Activated T-cell treated with anti-CD3 and anti-CD28 coated beads for 4 hours (primary cell): ENCODE measurements at places on chromosomes 4 and X.

DNA sequence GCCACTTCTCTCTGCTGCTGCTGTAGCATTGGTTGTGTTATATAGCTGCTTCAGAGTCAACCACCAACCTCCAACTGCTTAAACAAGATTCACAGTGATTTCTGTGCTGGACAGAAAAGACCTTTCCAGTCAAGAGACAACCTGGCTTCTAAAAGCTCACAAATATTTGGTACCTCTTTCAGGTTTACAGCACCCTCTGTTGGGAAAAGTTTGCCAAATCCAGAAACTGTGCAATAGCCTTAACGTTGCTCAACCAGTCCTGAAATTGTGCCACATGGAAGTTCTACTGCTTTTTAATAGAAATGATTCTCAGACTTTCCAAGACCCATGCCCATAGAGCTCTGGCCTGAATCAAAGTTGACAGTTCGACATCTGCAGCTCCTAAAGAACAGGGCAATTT lies 842.1 kb upstream of the HTR2C start:
- DNase-seq, result no peak

- DNase-seq, result no peak
Measured at GRCh38 chr4:123673971-123674370, 277.4 kb downstream of the SPRY1 start.

DNA sequence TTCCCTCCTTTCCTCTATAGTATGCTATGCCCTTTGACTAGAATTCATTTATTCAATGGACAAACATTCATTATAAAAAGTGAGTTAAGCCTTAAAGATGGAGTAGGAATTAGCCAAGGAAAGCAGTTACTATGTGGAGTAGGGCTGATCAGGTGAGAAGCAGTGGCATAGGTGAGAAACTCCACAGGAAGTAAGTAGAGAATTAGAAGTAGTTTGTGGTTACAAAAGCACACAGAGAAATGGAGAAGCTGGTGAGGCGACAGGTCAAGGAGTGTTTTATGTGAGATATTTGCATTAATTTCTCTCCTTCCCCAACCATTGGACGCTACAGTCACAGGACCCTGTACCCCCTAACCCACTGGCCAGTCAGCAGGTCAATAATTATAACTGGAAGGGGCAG lies 30.6 kb downstream of the SETD7 start:
- DNase-seq, result no peak

- no peak for DNase-seq
Measured at GRCh38 chr4:18611026-18611425, 589.5 kb upstream of the LCORL start.

DNA sequence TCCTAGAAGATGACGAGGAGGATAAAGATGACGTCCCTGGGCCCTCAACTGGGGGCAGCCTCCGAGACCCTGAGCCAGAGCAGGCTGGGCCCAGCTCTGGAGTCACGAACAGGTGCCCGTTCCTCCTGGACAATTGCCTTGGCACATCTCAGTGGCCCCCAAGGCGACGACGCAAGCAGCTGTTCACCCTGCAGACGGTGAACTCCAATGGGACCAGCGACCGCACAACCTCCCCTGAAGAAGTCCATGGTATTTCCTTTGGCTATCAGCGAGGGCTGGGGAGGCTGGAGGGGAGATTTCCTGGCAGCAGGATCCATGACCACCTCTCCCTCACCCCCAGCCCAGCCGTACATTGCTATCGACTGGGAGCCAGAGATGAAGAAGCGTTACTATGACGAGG lies 11.9 kb downstream of the USP11 start:
- no peak for DNase-seq

DNA sequence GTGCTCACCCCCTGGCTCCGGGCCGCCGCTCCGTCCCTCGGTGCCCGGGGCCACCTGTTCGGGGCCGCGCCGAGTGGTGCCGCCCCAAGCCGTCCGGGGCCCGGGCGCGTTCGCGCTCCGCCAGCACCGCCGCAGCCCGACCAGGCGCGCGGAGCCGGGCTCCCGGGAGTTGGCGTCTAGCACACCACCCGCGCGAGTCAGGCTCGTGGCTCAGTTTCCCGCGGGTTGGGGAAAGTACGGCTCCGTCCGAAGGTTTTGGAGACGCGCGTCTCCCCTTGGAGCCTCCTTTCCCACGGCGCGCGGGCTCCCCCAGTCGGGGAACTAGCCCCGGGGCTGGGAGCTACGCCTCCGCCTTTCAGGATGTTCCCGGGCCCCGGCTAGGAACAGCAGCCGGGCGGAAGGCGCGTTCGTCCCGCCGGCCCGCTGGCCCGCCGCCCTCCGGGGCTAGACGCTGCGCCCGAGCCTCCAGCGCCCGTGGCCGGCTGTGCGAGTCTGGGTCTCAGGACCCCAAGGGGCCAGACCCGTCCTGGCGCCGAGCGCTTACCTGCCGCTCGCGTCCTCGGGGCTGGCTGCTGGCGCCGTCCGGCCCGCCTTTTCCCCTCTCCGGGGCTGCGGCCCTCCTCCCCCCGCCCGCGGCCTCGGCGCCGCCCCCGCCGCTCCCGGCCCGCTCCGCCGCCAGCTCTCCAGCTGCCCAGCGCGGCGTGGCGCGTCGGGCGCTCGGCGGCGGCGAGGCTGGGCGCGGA lies at the start of gene ADGRG2:
Gene ADGRG2 (minus strand): TSS at position 571 of the 743 bp plus-strand sequence. CDS start 53,634 bp downstream, outside the sequence.
- no peak for DNase-seq

- DNase-seq, result no peak
Measured at GRCh38 chrX:137032841-137033773, 688 bp downstream of the GPR101 start.

- no peak for DNase-seq
Measured at GRCh38 chr4:124253080-124253479, 459.5 kb downstream of the ANKRD50 start.

- no peak for DNase-seq
Measured at GRCh38 chrX:10030570-10030969, 63.4 kb downstream of the CLDN34 start.

DNA sequence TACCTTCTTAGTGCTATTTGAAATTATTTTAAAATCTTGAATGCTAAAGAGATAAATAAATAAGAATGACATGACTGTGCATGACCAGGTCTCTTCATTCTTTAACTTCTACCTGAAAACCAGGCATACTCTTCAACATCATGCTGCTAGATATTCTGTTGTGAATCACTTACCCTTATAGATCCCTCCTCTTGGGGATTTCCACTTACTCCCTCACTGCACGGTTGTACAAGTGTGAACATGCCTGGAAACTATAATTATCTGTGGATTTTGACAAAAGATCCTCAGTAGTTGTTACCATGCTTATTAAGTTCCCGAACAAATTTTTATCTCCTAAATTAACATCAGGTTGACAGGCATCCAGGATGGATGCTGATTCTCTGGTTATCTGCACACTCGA lies 54.3 kb downstream of the ADGRL3 start:
- no peak for DNase-seq

GRCh38 chrX:9781941-9782340 lies 4.3 kb upstream of the SHROOM2 start:
- DNase-seq, result no peak

DNA sequence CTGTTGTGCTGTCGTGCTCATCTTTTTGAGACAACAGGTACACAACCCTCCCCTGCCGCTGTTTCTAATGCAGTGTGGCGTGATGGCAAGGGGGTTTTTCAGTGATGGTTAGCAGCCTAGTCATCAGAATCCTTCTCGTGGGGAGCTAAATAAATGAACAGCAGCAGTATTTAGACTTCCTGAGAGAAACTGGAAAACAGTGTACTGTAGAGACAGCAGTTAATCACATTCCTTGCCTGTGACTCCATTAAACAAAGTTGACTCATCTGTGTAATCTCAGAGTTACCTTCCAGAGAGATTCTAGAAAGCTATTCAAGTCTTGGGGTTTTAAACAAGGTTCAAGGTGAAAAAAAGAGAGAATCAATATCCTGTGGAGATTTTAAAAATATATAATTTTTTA lies 1753.2 kb upstream of the PCDH7 start:
- no peak for DNase-seq

DNA sequence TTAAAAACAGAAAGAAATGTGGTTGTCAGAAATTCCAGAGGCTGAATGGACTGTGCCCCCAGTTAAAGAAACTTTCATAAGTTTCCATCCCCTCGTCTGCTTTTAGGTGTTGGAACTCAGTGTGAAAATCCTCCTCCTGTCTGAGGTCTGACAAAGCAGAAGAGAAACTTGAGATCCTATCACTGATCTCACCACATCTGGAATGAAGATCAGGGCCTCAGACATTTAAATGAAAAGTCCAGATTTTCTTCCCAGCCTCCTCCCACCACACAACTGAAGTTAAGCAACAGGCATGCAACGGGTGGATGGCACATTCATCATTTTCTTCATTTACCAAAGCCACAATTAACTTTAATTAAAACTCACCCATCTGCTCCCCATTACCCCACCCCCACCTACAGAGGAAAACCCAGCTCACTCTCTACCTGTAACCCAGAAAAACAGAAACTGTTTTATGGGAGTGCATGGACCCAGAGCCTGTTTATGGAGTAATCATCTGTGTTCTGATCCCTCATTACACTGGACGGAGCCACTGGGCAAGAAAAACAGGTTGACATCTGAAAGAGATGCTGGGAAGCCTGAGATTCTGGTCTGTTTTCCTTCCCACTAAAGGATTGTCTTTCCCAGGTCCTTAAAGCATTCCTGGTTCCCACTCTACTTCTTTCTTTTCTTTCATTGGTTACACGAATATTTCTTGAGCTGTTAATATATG lies 58.1 kb upstream of the HOPX start:
- no peak for DNase-seq

DNA sequence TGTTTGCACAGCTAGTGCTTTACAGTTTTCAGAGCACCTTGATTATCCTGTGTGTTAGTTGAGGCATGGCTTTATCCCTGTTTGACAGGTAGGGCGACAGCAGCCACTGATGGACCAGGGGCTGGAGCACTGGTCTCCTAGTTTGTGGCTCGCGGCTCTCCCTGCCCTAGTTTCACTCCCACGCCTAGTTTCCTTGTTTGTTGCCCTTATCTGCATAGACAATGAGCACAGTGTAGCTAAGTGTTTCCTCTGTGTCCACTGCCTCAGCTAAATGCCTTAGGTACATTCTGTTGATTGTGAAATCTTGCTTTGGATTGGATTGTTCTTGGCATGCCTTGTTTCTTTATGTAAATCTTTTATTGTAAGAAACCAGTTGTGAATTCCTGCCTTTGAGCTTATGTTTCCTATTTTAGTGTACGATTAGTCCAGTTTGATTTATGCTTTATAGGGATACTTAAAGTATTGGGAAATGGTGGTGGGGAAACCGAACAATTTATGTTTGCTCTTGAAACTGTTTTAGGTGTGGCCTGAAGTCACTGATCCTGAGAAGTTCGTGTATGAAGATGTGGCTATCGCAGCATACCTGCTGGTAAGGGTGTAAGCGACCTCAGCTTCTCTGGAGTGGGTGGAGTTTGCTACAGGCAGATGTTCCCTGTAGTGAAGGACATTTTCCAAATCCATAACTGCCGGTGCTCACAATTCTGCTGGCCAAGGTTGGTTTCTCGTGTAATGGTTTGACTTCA lies 11.0 kb downstream of the TRMT44 start:
- no peak for DNase-seq

DNA sequence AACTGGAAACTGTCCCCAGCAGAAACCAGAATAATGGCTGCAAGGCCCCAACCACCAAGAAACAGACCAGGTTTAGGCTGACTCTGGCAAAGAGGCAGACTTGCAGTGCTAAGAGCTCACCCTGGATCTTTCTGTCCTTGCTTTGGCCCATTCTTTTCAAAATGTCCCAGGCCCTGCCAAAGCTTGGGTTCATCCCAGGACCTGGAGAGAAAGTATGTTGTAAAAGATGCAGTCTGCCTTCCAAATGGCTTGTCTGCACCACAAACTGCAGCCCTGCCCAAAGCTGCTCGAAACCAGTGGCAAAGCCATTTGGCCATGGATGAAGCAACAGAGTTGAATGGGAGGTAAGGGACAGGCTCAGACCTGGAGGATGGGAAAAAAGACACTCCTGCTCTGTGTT lies 38.0 kb upstream of the LNX1 start:
- DNase-seq, result no peak

DNA sequence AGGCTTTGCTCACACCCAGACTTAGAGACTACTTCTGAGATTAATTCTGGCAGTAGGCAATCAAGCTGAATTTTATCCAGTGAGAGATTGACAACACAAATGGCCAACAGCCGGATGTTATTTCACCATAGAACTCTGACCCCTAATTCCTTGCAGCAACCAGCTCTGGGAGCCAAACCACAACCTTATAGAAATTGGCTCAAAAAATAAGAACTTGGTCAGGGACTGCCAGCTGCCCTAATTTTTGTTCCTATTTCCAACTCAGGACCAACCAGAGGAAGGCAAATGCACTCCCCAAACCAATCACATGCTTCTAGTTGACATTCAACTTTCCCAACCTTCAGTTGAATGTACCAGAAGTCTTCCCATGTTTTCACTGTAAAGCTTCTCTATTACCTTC lies 269.7 kb downstream of the HS3ST1 start:
- no peak for DNase-seq

DNA sequence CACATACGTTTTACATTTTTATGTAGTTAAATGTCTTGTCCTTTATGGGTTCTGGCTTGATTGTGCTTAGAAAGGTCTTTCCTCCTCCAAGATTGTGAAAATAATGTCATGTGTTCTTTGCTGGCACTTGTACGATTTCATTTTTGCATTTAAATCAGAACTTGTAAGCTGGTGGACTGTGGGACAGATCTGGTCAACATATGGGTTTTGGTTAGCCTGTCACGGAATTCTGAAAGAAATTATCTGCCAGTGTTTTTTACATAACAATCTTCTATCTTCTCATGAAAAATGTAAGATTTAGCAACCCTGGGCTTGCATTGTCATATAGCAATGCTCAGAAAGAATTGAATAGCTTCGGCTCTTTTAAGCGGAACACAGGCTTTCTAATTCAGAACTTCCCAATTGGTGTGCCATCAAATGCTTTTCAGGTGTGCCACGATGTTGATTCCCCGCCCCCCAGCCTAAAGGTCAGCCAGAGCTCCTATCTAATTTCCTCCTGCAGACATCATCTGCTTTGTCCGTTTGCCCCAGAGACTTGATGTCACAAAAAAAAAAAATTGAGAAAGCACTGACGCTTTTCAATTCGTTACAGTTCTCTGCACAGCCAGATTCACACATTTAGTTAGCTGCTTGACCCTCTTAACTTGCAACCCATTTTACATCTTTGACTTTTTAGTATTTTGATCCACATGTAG lies 16.2 kb downstream of the AFF1 start:
- DNase-seq, result no peak

GRCh38 chrX:37830371-37830770 lies 17.0 kb downstream of the DYNLT3 start:
- no peak for DNase-seq
